ENCODE measurements at places on chromosomes 3 and 15. TPM values are rescaled to one million over a fixed set of nuclear protein-coding genes. Genes with fewer than 3 reads are reported as not detected.

GRCh38 chr3:135231737-135232136 is 436.7 kb downstream of the EPHB1 start:
- DNase-seq, result no peak

GRCh38 chr3:52847726-52848125 is 12.9 kb upstream of the MUSTN1 start:
- DNase-seq, result no peak

- DNase-seq, result no peak
Measured at GRCh38 chr15:31559786-31560185, 233.2 kb downstream of the KLF13 start.

DNA sequence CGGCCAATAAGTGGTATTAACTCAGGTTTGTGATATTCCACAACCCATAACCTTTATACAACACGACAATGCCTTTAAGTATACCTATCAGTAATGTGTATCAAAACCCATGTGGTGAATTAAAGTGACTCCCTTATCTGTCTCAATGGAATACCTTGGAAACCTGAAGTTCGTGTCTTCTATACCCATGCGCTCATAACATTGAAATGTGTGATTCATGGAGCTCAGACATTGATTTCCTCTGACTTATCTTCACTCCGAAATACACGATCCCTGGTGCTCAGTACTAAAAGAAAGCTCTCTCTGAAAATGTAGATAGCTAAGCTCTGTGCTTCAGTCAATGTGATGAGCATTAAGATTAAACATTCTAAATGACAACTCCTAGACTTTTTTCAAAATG is 140.3 kb downstream of the TBC1D5 start:
- DNase-seq, result no peak

GRCh38 chr3:194384156-194384555 is 14.6 kb upstream of the LRRC15 start:
- DNase-seq, result no peak

GRCh38 chr15:71344316-71344715 is 229.0 kb downstream of the THSD4 start:
- no peak for DNase-seq

DNA sequence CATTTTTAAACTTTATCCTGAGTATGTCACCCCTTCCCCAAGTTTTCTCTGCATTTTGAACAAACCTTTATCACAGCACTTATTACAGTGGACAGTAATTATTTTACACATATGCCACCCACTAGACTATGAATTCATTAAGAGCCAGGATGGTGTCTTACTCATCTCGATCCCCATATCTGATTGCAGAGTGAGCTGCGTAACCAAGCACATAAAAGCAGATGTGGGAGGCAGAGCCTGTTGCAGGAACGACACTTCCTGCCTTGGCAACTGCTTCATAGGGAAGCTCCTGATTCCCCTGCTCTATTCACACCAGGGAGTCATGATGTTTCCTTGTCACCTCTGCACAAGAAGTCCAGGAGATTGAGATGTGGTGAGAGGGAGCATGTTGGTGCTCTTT is 91.1 kb downstream of the MINAR1 start:
- no peak for DNase-seq

DNA sequence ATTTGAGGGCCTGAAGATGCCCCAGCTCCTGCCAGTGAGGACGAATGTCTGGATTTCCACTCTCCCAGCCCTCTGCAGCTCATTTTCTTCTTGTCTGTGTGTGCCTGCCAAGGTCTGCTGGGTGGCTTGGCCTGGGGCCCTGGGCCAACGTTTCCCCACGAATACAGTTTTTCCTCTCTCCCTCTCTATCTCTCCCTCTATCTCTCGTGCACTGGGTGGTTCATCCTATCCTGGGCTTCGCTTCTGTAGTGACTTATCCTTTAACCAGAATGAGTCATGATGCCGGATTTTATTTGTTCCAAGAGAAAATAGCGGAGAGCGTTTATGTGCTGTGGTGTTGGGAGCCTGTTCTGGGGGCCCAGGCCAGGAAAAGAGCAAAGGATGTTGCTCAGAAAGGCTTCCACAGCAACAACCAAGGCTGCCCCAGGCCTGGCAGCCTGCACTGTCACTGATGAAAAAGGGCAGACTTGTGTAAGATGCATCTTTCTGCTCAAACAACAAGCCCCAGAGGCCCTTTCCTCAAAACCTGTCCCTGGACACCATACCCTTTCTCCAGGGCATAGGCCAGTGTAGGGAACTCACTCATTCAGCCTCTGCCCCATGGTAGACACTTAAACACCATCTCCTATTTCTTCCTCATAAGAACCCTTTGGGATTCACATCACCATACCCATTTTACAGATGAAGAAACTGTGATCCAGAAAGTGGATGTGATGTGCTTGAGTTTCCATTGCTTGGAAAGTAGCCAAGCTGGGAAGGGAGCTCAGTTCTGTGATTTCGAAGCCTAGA is 47.3 kb downstream of the ITGA11 start:
- no peak for DNase-seq

DNA sequence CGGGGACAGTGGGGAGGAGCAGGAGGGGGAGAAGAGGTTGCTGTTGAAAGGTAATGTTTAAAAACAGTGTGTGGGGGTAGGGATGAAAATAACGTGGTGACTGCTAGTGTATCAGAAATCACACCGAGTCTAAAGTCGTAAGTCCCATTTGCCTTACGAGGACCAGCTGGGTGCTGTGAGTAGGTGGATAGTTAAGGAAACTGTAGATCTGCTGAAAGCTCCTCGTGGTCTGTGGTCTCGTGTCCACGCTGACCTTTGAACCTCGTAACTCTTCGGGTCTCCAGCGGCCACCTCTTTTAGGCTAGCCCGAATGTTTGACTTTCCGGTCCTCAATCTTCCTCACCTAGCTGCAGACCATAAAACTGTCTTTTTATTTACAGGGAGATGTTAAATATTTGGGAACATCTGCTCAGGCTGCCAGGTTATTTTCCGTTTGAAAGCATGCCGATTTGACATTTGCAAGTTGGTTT is 29.3 kb upstream of the ST3GAL6 start:
- DNase-seq, result no peak

DNA sequence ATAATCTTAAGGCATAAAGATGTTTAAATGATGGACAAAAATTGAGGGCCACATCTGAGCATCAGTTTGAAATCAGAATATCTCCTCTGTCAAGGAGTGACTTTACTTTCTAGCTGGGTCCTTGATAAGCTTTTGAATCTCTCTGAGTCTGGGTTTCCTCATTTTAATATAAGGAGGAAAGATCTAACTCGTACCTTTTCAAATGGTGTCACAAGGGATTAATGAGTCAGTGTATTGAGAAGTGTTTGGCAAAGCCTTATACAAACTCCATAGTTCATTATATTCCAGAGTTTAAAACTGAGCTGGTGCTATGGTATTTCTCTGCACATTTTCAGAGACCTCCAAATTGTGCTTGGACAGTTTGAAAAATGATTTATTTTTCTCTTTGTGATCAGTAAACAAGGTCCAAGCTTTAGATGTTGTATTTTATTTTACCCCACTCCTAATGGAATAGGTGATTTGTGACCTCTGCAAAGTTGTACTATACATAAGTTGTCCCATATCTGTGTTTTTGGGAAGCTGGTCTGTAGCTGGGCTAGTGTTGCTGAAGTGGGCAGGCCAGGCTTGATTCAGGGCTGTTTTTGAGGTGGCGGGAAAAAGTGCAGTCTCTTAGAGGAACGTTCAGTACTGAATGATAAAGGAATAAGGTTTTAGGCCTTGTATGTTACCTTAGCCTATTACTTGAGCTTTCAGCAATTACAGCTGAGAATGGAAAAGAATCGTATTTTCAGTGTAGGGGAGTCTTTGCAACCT is 5.6 kb downstream of the FNDC3B start:
- no peak for DNase-seq

GRCh38 chr3:197407053-197407452 is 108.6 kb upstream of the DLG1 start:
- no peak for DNase-seq

GRCh38 chr3:65732051-65732935 is 306.4 kb downstream of the MAGI1 start:
- no peak for DNase-seq

- DNase-seq, result no peak
Measured at GRCh38 chr15:60464836-60465630, 13.9 kb downstream of the ICE2 start.

DNA sequence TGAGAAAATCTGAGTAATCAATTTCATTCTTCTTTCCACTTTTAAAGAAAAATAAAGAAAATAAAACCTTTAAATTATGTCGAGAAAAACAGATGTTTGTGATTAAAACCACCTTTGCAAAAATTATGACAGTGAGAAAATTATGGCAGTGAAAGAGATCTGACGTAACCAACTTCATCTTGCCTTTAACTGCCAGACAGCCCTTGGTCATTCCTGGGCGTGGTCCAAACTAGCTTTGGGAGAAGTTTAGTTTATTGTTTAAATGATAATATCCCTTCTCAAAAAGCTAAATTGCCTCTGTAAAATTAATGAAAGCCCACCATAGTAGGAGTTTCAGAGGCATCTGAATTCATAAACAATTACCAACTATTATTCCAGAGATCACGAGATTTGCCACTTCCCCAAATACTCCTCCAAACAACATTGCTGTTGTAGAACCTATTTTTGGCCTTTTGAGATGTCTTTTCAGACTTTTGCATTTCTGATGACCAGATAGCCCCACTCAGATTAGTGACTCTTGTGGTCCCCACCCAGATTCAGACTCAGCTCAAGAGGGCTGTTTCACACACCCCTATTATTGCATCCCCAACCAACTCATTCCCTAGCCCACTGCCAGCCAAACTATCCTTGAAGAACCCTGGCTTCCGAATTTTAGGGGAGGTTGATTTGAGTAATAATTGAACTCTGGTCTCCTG is 664.4 kb upstream of the CBLB start:
- no peak for DNase-seq

DNA sequence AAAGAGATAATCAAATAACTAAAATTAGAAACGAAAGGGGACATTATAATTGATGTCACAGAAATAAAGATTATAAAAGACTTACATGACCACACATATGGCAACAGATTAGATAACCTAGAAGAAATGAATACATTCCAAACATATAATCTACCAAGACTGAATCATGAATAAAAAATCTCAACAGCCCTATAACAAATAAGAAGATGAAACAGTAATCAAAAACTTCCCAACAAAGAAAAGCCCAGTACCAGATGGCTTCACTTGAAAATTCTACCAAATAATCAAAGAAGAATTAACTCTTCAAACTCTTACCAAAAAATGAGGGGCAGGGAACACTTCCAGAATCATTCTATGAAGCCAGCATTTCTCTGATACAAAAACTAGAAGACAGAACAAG is 11.8 kb downstream of the TOP2B start:
- DNase-seq, result no peak

C3orf49 gene
- total RNA-seq, result not detected

TNIK gene
- total RNA-seq, result 7.4 TPM

TNFAIP8L3 gene
- total RNA-seq, result 4.0 TPM

XYLB gene
- 7.9 TPM for total RNA-seq
